ENCODE measurements at places on chromosomes 6 and 20. TPM values are rescaled to one million over a fixed set of nuclear protein-coding genes. Genes with fewer than 3 reads are reported as not detected.
A peak's percentile ranks its signal among the peaks of the same experiment; 100 is the strongest.

GRCh38 chr6:42756722-42757121, 10.8 kb upstream of the TBCC start:
- DNase-seq = no peak

DNA sequence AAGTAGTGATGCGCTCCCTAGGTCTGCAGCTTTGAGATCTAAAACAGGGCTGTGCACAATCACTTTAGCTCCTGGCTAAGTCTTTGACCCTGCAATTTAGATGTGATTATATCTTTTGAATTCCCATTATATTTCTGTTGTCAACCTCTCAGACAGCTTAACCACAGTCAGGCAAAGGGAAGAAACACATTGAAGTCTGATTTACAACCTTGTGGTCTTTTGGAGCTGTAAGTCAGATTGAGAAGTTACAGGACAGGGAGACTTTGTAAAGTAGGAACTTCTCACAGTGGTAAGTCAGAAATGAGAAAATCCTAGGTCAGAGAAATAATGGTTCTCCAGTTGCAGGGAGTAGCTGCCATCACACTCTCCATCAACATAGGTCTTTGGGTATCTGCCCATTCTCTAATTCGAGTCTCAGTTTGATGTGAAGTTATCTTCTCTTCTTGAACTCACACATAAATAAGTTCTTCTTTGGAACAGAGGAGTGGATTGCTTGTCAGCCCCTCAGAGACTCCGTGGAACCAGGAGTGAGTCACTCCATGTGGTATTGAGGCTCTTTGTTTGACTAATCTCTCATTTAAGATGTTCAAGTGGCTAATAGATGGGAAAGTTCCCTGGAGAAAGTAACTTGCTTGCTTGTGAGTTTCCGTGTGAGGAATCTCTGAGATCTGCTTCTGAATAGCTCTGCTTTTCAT, 35.0 kb upstream of the SGK1 start:
- DNase-seq = no peak

- DNase-seq = no peak
Measured at GRCh38 chr20:23396950-23397627, 24.2 kb downstream of the NAPB start.

DNA sequence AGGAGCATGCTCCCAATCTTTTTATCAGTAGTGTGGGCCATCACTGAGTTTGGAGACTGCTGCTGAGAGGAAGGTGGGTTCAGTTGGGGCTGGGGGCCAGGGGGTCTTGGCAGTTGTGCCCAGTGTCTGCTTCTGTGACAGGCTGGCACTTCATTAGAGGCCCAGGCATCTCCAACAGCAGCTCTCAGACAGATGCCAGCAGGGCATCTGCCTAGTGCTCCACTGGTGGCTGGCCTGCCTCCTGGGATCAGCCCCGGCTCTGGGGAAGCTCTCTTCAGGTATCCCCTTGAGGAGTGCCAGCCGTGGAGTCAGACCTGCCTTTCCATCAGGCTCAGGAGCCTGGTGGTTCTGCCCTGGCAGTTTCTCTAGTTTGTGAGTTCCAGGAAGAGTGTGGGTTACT, 77.3 kb downstream of the DTD1 start:
- no peak for DNase-seq

DNA sequence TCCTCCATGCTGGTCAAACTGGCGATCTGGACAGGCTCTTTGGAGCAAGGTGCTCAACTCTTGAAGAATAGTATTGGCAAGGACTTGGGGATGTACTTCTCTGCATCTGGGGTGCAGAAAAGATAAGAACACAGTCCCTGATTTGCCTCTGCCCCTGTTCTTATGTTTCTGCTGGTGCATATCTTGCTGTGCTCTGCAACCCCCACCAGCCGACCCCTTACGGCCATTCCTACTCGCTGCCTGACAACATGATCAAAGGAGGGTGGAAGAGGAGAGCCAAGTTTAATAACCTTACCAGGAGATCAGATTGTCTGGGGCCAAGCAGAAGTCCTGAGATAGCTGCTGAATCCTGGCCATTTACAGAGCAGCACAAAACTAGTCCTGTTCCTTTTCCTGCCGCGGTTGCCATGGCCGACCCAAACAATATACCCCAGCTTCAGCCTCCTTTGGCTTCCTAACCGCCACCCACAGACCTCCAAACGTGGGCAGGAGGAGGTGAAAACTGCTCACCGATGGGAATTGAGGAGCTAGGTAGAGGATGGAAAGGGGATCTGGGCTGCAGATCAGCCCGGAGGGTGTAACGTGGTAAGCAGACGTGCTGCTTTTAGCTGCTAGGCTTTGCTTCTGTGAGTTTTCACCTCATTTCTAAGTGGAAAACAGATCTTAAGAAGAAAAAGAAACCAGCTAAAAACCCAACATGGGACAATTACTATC, 60.9 kb downstream of the ATXN1 start:
- DNase-seq = no peak

DNA sequence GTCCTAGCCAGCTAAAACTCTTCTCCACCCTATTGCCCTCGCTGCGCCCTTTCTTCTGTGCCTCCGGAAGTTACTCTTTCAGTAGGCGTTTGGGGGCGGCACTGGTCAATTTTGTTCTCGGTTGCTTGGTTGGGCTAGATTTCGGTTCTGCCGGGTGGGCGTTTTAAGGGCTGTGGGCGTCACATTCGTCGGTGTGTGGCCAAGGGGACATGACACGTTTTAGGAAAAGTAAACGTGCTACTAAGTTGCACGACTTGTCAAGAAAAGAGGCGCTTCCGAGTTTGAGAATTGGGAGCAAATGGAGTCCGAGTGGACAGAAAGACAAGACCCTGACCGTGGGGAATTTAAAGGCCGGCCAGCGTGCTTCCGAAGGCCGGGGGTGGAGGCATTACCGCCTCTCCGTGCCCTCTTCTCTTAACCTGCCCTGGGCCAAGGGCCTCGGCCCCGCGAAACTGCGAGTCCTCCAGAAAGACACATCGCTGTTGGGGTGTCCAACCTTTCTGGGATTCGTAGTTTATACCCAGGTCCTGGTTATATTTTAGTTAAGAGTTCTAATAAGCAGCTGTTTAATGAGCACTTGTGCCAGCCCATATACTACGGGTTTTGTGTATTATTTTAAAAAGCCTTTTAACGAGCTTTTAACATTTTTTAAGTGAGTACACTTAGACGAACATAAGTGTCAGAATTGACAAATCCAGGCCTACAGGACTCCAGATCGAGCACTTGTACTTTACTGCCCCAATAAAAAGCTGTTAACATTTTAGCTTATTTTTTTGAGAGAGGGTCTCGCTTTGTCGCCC, 664 bp upstream of the BAG6 start:
- peak; percentile 56 for DNase-seq

GRCh38 chr20:35305682-35306556, 13.7 kb upstream of the FAM83C start:
- peak; percentile 32 for DNase-seq

DNA sequence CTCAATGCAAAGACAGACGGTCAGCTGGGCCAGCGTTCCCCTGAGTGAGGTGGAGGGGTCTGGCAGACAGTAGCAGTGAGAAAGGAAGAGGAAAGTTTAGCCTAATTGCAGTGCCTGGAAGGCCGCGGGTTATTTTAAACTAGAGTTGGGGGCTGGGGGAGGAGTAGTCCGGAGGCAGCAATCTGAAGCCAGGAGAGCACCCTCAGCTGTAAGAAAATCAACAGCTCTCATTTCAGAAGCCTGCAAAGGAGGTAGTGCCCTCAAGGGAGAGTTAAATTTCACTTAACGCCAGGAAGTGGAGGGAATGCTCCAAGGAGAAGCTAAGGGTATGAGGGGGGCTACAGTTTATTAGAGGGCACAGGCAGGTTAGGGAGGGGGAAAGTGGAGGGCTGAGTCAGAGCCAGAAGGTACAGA, 26.9 kb downstream of the RING1 start:
- DNase-seq = no peak

DNA sequence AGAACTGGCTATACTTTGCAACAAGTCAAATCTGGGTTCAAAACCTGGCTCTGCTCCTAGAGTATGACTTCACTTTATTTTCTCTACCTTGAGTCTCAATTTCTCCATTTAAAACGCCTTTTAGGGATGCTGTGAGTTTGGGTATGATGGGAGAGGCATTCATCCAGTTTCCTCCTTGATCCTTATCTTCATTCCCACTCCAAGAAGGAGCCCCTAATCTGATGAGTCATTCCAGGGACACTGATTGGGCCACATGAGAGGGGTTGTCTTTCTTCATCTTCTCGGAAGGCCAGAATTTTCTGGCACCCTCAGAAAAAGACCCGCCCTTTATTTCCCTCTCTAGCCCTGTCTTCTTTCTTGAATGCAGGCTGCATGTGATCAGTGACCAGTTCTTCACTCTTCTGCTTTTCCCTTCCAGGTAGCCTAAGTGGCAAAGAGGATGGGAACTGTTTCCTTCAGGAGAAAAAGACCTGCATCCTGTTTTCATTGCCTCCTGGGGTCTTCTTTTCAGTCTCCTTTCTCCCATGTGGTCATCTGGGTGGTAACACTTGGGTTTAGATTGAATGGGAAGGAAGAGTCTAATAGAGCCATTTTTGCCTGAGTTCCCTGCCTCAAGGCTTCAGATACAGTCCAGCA, 32.1 kb upstream of the PNRC1 start:
- no peak for DNase-seq

GRCh38 chr6:146295695-146296094, 247.9 kb upstream of the RAB32 start:
- no peak for DNase-seq

GRCh38 chr20:3560578-3560977, 89.8 kb downstream of the ATRN start:
- DNase-seq = no peak

The ZC3H12D gene
- total RNA-seq = 1.5 TPM

The HFE gene
- total RNA-seq = 2.6 TPM

The FERMT1 gene
- total RNA-seq = 0.75 TPM

The PDYN gene
- total RNA-seq = not detected

The RAET1E gene
- not detected for total RNA-seq

The ECT2L gene
- not detected for total RNA-seq

The COL20A1 gene
- total RNA-seq = not detected

The FAM83D gene
- 0.53 TPM for total RNA-seq

The APCDD1L gene
- total RNA-seq = 2.1 TPM
